NCI-H69 (cell line): ENCODE measurements at places on chromosomes 4 and X.
A peak's percentile ranks its signal among the peaks of the same experiment; 100 is the strongest.

GRCh38 chr4:72295966-72296557, 264.3 kb downstream of the NPFFR2 start:
- DNase-seq = peak; percentile 23

DNA sequence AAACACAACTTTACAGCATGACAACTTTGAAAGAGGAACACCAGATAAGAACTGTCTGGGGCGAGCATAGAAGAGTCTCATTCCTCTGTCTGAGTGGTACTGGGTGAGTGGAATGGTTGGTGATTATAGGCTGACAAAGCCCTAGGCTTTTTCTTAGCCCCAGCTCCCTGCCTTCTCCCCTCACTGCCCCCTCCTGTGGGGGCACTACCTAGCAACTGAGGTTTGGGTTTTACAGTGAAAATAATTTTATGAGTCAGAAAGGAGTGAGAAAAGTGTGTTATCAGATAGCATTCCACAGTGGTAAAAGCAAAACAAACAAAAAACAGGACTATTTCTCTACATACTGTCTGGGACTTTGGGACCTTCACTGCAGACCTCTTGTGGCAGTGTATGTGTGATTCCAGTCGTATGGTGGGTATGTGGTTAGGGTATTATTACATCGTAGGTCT, 10.5 kb upstream of the TMEM165 start:
- no peak for DNase-seq

GRCh38 chr4:145217349-145217748, 37.0 kb upstream of the OTUD4 start:
- DNase-seq = no peak

DNA sequence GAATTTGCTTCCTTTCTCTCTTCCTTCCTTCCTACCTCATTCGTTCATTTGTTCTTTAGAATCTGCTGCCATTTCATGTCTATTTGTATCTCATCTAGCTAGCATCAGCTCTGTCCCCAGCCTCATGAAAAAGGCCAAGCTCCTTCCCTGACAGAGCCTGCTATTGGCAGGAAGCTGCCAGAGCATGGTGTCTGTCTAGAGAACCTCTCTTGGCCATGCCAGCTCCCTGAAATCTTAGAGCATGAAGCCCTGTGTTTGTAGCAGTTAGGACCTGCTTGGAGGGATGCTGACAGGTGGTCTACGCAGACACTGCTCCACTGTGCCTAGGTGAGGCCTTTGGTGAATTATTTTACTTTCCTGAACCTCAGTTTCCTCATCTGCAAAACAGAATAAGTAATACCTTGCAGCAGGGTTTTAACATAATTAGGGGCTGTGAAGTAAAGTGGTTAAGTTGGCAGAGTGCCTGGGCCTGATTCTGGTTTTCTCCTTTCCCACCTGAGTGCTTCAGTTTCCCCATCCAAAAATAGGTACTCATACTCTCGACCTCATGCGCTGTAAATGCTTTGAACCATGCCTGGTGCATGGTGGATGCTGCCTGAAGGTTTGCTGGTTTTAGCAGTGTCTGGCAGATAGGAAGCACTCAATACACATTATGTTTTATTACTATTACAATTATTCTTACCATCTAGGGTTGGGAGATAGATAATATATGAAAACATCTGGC, 4.7 kb downstream of the PTTG2 start:
- DNase-seq = peak; percentile 51

- no peak for DNase-seq
These were observed 123.7 kb downstream of the CBR4 start for GRCh38 chr4:168886351-168886750.

GRCh38 chr4:131488772-131489171, 1660.3 kb upstream of the PCDH10 start:
- no peak for DNase-seq

DNA sequence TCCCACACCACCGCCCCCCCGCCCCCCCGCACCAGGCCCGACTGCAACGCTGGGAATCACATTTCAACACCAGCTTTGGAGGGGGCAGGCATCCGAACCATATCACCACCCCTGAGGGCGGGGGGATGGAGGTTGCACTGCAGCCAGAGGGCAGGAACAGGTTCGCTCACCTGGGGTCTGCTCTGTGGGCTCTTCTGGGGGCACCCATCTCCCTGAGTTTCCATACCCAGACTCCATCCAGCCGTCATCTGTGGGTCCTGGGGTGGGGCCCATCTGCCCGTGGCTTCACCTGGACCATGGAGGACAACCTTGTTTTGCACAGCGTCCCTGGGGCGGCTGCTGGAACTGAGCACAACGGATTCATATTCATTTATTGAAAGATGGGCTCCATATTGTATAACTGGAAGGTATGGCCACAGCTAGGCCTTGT, 6.9 kb downstream of the PSAPL1 start:
- no peak for DNase-seq

DNA sequence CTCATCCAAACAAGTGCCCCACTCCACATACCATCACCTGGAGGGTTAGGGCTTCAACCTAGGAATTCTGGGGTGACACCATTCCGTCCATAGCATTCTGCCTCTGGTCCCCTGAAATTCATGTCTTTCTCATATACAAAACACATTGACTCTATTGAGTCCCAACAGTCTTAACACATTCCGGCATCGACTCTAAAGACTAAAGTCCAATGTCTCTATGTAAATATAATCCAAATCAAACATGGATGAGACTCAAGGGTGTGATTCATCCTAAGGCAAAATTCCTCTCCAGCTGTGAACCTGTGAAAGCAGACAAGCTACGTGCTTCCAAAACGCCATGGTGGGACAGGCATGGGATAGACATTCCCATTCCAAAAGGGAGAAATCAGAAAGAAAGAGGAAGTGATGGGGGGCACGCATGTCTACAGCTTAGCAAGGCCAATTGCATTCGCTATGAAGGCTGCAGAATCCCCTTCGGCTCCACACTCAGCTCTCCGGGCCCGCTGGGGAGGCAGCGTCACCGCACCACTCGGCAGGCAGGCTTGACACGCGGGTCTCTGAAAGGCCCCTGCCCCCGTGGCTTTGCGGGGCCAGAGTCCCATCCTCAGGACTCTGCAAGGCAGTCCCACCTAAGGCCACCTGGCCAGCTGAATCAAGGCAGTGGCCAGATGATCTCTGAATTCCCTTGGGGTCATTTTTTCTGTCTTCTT, 53.2 kb downstream of the ADRA2C start:
- DNase-seq = no peak

- DNase-seq = no peak
These were observed 2094.5 kb upstream of the TENM3 start for GRCh38 chr4:180148737-180149136.

DNA sequence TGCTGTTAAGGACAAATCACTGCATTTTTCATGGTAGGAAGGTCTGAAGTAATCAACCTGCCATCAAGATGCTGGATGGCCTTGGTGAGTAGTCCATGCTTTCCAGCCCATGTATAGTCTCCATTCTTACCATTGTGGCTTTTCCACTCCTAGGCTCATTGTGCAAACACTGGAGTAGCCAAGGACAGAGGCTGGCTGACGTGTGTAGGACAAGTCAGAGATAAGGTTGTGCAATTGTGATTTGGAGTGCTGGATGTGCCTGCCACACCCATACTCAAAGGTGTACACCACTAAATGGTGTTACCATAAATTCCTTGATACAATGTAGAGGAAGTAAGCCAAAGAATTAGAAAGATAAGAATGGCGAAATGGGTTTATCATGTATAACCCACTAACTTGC, 26.3 kb upstream of the RADX start:
- DNase-seq = no peak

GRCh38 chr4:151888367-151888866, 127.6 kb upstream of the GATB start:
- no peak for DNase-seq

DNA sequence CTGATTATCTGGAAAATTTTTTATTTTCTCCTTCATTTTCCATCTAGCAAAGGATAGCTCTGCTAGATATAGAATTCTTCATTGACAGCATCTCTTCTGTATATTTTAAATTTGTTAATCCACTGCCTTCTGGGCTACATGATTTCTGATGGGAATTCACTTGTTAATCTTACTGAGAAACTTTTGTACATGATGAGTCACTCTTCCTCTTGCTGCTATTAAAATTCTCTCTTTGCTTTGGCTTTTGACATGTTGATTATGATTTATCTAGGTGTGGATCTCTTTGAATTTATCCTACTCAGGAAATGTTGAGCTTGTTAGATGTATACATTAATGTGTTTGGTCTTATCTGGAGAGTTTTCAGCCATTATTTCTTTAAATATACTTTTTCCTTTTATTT, 27.5 kb downstream of the OR13H1 start:
- no peak for DNase-seq

- no peak for DNase-seq
These were observed 326.7 kb downstream of the MAPK10 start for GRCh38 chr4:86033171-86033570.

DNA sequence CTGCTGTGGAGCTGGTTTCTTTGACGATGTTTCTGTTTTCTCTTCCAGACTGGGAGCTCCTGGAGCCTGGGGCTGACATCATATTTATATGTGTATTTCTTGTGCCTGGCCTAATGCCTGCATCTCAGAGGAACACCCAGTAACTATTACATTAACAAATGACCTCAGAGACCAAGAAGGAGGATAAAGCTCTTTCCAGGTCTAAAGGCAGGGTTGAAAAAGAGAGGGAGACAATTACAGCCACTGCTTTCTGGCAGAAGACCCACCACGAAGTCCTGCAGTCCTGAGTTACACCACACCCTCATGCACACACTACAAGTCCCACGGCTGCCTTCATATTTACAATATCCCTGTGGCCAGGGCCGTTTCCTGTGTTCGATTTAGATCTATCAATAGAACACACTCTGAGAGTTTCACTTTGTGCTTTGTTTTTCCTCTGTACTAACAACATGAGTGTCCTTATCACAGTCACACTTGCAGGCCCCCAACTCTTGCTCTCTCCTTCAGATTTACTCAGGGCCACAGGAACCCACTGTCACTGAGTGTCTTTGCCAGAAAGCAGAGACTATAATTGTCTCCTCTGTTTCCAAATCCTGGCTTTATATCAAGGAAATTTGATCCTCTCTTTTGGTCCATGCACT, 535.5 kb downstream of the MID1IP1 start:
- peak; percentile 85 for DNase-seq

DNA sequence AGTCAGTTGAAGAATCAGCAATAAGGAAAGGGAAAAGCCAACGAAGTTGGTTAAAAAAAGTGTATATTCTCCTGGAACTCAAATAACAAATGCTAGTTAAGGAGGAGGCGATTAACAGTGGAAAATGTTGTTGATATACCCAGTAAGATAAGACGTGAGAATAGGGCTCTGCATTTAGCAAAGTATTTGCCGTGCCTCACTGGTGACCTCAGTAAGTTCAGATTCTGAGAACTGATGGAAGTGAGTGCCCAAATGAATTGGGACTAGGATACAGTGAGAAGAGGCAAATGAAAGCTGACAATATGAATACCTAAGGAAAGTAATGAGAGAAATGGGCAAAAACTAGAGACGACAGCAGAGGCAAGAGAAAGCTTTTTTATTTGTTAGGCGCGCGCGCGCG, 3.5 kb downstream of the TECRL start:
- no peak for DNase-seq

DNA sequence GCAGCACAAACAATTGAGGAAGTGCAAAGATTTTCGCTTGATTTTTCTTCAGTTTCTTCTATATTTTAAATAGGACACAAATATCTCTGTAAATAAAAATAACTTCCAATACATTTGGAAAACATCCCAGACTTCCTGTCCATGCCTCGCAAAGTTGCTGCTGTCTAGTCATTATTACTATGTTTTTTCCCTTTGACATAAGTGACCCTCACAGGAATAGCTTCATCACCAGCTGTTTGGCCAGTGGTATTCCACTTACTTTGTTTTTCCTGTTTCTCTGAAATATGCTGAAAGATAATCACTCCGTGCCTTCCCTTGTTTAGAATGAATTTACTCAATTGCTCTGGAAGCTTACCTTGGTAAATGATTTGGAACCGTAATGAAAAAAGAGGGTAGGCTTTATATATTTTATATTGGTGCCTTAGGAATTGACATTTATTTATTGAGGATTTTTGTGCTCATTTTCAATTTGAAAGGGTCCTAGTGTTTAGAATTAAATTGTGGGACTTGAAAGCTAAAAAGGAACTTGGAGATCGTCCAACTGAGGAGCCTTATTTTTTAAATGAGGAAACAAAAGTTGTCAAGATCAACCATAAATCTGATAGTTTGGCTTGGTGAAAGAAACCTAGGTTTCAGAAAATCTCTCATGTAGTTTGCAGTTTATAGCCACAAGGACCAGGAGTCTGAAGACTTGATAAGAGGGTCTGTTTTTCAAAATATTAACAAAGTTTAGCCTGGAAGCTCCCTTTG, 65.6 kb downstream of the CDKL5 start:
- DNase-seq = no peak

GRCh38 chr4:76459291-76459723, 24.3 kb downstream of the SHROOM3 start:
- DNase-seq = no peak

- no peak for DNase-seq
These were observed 48.7 kb upstream of the FGF16 start for GRCh38 chrX:77398330-77398954.

GRCh38 chrX:150886381-150886780, 12.1 kb downstream of the CD99L2 start:
- DNase-seq = no peak

DNA sequence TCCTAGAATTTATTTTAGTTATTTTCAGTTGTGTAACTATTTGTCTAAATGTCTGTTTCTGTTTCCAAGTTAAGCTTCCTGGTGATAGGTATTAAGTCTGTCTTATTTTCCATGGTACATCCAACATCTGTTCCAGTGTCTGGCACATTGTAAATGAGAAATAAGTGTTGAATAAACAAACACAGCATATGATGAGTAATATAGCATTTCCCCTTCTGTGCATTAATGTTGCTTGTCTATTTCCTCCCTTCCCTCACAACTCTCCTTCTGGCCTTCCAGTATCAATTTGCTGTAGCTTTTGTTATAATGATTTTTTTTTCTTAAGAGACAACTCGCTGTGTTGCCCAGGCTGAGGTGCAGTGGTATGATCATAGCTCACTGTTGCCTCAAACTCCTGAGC, 36.1 kb downstream of the COPS4 start:
- peak; percentile 44 for DNase-seq

- no peak for DNase-seq
These were observed 448.5 kb downstream of the TRAM1L1 start for GRCh38 chr4:116636917-116637316.

DNA sequence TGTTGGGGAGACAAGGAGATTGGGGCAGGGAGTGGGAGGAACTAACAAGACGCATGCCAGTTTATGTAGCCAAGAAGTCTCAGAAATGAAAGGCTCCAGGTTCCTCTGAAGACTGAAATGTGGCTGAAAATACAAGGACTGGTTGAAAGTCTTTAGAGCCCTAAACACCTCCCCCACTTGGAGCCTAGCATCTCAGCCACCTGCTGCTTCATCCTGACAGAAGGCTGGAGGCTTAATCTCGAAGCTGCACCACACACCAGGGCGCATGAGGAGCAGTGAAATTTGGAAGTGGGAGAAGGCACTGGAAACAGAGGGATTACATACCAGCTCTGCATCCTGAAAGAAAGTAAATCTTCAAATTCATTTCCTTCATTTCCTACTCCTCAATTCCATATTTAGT, 160.7 kb upstream of the FTHL17 start:
- no peak for DNase-seq
